ENCODE measurements at places on chromosomes 4 and X.

- no peak for DNase-seq
These were observed 62.4 kb upstream of the MSANTD1 start for GRCh38 chr4:3186609-3187008.

DNA sequence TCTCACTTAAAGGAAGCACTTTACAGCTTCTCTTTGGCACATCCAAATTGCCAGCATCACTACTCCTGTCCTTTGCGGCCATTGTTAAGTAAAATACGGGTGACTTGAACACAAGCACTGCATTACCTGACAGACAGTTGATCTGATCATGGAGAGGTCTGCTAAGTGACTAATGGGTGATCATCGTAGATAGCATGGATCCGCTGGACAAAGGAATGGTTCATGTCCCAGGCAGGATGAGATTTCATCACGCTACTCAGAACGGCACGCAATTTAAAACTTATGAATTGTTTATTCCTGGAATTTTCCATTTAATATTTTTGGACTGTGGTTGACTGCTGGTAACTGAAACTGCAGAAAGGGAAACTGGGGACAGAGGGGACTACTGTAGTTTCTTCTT is 94.1 kb downstream of the NEUROG2 start:
- no peak for DNase-seq

GRCh38 chr4:180437601-180438000 is 1805.6 kb upstream of the TENM3 start:
- no peak for DNase-seq

DNA sequence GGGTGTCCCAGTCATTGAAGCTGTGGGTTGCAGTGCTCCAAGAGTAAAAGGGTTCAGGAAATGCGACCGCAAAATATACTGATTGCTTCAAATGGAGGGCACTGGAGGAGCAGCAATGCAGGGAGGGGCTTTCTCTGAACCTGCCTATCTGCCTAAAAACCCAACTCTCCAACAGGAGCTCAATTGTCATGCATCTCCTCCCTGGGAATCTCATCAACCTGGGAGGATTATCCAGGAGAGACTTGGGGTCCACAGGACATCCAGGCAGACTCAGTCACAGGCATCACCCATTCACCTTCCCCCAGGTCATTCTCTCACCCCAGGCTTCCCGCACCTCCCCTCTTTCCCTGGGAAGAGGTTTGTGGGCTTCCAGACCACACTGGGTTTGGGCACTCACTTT is 38.2 kb upstream of the TLR3 start:
- DNase-seq = no peak

DNA sequence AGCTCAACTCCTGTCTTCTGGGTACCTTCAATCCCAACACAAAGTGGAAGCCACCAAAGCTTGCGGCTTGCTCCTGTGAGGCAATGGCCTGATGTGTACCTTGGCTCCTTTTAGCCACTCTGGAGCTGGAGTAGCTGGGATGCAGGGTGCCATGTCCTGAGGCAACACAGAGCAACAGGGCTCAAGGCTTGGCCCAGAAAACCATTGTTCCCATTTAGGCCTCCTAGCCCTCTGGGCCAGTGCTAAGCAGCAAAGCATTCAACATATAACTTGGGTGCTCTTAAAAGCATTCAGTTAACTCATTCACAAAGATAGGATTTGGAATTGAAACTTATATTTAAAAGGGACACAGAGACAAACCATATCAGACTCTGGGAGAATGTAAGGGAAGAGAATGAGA is 194.5 kb upstream of the ARHGEF9 start:
- no peak for DNase-seq
